NCI-H526 (cell line): ENCODE measurements at places on chromosomes 7 and 10.

DNA sequence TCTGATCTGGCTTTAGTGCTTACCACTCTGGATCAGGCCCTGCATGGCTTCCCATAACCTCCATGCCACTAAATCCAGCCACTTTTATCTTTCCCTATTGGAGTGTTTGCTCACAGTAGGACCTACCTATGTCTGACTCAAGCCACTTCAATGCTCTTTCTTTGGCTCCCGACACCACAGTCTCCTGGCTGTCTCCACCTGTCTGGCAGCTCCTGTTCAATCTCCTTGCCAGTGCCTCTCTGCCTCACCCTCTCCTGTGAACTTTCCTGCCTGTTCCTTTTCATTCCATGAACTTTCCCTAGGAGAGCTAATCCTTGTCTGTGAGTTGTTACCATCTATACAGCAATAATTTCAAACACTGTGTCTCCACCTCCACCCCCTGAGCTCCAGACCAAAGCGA, 82.6 kb upstream of the UCN3 start:
- DNase-seq = no peak

- DNase-seq = no peak
These were observed 78.4 kb downstream of the DGKI start for GRCh38 chr7:137768366-137768765.

DNA sequence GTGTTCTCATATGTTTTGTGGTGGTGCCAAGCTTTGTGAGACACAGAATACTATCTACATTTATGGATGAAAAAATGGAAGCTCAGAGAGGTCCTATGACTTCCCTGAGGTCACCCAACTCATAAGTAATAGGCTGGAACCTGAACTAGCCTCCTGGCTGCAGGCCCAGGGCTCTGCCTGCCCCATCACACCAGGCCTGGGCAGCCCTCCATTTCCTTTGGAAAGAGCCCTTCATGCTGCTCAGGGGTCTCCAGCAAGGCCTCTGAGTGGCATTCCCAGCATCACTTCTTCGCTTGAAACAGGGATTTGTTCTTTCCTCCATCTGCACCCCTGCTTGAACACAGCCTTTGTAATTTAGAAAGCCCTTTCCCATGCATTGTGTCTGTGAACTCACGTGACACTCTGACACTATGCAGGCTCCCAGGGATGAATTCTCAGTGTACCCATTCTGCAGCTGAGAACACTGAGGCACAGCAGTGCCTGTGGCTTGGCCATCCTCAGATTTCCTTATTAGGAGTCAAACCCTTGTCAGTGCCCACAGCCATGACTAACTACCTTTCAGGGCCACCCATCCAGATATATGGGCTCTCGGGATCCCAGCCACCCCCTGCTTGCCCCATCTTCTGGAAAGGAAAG, 127.8 kb upstream of the PPIF start:
- no peak for DNase-seq

DNA sequence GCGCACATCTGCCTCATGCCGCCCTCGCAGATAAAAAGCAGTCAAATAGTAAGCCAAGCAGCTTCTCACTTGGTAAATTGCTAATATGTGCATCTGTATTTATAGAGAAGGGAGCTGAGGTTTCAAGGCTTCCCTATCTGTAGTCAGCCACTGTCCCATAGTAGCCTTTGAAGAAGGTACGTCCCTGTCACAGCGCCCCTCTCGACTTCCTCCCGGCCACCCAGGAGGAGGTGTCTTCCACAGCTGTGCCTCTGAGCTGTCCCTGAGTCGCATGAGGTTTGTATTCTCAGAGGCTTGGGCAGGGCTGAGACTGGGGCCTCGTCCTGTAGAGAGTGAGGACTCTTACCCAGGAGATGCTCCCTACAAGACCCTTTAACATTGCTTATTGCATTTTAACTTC, 49.0 kb downstream of the SPOCK2 start:
- DNase-seq = no peak

GRCh38 chr7:134939136-134939535, 47.2 kb upstream of the AGBL3 start:
- no peak for DNase-seq

DNA sequence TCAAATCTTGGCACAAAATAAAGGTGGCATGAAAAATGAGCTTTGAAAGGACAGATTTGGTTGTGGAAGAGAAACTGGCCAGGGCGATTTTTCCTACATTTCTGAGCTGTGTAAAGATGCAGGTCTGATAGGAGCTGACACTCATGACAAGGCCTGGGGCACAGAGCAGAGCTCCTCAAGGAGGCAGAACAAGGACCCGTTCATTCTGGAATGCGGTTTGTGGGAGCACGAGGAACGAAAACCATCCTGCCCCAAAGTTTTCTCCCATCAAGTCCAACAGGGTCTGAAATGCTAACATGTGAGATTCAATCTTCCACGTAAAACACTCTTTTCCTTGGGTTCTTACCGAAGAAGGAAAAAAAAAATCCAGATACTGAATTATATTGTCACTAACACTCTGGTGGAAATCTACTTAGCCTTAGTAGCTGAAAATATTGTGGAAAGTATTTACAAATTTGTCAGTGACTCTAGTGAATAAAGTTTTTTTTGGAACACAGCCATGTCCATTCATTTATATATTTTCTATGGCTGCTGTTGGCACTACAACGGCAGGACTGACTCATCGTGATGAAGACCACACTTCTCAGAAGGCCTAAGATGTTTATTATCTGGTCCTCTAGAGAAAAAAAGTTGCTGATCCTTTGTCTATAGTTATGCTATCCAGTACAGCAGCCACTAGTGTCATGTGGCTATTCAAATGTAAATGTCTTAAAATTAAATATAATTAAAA, 215.7 kb downstream of the BAMBI start:
- no peak for DNase-seq

DNA sequence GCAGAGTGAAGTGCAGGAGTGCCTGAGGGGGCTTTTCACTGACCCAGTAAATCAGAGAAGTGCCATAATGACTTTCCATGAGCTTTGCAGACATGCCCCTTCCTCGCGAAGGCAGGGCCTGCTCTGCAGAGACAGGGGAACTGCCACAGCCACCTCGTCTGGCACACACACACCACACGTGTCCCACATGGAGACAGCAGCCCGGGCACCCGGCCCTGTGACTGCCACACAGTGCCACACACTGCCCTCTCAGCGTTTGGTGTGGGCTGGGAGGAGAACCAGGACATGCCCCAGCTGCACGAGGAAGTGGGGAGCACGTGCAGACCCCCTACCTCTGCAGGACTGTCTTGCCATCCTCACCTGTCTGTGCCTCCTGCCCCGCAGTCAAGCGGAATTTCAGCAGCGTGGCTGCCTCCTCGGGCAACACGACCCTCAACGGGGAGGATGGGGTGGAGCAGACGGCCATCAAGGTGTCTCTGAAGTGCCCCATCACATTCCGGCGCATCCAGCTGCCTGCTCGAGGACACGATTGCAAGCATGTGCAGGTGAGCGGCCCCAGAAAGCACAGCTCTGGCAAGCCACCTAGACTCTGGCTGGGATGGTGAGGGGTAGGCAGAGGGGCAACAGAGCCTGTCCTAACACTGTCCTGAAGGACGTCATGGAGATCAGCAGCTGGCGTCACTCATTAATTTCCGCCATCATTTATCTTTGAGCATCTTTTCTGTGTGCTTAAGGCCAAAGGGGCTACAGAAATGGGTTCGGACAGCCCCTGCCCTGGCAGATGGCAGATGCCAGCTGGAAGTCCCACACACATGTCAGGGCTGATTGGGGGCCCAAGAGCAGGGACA, 43.4 kb upstream of the PPIF start:
- no peak for DNase-seq

GRCh38 chr10:56823849-56824248, 462.8 kb upstream of the ZWINT start:
- peak; percentile 7 for DNase-seq

GRCh38 chr7:158495786-158496185, 91.8 kb downstream of the PTPRN2 start:
- peak; percentile 79 for DNase-seq

- peak; percentile 23 for DNase-seq
These were observed 2.7 kb upstream of the MUC17 start for GRCh38 chr7:101017064-101017777.

DNA sequence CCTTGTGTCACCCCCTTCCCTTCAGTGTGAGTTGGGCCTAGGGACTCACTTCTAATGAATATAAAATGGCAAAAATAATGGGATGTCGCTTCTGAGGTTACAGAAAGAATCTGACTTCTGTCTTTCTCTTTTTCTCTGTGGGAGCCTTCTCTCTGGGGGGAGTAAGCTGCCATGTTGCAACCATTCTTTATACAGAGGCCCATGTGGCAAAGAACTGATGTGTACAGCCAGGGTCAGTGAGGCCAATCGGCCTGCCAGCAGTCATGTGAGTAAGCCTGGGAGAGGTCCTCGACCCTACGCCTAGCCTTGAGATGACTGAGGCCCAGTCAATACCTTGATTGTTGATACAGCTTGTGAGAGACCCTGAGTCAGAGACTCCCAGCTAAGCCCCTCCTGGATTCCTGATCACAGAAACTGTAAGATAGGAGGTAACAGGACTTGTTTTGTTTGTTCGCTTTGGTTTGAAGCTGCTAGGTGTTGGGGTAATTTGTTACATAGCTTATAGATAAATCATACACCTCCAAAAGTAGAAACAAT, 1.7 kb downstream of the TCAF1 start:
- no peak for DNase-seq

GRCh38 chr7:13151978-13152377, 464.5 kb downstream of the ARL4A start:
- DNase-seq = no peak

DNA sequence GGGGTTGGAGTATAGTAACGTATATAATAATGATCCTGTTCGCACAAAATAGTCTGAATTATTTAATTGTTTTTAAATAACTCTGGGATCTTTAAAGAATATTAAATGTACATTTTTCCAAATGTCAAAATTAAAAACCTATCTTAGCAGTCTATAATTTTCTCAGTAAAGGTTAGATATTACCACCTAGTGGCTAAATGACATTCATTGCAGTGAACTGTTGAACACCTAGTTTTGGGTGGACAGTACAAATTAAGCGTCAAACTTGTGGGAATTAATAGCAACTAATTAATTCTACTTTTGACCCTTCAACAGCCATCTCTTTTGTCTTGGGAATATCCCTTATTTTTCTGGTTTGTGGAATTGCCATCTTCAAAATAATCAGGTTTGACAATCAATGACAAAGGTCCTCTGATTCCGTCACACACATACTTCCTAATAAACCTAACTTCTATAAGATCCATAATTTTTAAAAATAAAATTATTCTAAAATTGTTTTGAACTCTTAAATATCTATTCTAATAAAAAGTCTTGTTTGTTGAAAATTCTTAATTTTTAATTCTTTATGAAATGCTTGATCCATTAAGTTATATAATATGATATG, 165.7 kb downstream of the SEMA3D start:
- DNase-seq = peak; percentile 46

DNA sequence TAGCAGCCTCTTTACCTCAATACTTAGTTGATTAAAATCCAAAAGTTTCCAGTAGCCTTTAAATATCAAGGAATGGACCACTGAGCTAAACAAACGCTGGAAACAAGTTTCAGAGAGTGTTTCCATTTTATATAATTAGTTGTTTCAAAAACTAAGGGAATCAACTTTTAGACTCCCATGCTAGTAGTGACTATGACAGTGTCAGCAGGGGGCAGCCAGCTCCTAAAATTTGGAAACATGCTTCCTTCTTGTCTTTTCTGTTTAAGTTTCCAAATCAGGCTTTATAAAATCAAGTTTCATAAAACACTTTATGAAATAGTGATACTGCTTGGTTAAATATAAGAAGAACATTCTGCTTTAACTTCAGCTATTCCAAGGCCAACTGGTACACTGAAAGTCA, 138.2 kb upstream of the TMEM229A start:
- no peak for DNase-seq

- no peak for DNase-seq
These were observed 127.3 kb downstream of the NOC3L start for GRCh38 chr10:94235461-94235860.

DNA sequence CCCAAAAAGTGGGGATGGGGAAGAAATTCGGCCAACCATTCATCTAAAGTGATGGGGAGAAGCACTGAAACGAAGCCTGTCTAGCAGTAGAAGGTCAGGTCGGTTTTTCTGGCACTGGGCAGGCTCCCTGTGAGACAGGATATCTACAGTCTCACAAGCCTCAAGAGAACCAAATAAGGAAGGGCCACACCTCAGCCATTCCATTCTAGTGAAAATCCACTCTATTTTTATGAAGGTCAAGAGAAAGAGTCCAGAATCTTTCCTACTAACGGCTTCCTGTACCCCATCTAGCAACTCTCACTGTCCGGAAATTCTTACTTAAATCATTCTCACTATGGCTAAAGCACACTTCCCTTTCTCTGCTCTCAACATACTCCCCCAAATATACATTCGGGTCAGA, 267.1 kb downstream of the PRPF18 start:
- DNase-seq = no peak

- peak; percentile 61 for DNase-seq
These were observed 707 bp upstream of the C1GALT1 start for GRCh38 chr7:7181519-7182155.

- no peak for DNase-seq
These were observed 56.2 kb upstream of the LRRTM3 start for GRCh38 chr10:66869635-66870034.

- DNase-seq = no peak
These were observed 25.8 kb downstream of the ACTA2 start for GRCh38 chr10:88926566-88927415.

DNA sequence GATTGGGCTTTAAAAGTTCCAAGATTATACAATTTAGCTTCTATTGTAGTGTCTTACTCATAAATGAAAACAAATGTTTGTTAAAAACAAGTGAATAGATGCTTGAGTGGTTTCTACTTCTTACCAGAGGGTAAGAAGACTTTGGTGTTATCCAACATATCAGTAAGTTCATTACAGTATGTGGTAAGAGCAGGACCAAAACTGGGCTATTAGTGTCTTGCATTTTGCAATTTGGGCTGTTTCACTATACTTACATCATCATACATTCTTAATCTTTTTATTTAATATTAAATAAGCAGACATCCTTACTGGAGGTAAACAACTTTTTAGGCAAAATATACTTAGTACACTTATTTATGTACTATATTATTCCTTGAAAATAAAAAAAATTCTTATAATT, 248.4 kb upstream of the HGF start:
- no peak for DNase-seq

GRCh38 chr10:96511044-96511945, 2.4 kb downstream of the TLL2 start:
- peak; percentile 71 for DNase-seq

GRCh38 chr7:148515237-148515636, 75.3 kb upstream of the C7orf33 start:
- no peak for DNase-seq

- DNase-seq = no peak
These were observed 31.1 kb downstream of the TBATA start for GRCh38 chr10:70753841-70754621.

DNA sequence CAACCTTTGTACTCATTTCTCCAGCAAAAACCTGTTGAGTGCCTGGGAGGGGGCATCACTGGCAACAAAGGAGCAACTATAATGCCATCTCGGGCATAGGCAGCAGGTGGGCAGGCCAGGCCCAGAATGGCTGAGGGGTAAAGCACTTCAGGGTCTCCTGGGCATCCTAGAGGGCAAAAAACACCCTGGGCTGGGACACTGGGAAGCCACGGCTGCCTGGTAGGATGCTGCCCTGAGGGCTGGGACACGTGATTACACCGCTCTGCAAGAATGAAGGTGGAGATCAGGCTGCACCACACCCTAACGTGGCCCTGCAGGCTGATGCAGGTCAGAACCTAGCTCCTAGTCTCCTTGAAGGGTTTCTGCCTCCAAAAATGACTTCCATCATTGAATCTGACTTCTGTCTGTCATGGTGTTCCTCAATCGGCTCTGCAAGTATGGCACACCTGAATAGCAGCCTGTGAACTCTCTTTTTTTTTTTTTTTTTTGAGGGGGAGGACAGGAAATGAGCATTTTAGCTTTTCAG, 4.5 kb upstream of the TRAPPC14 start:
- no peak for DNase-seq

GRCh38 chr7:4115442-4115841, 566.7 kb upstream of the FOXK1 start:
- DNase-seq = no peak
